Activated CD4-positive, CD25-positive, alpha-beta regulatory T cell (primary cell): ENCODE measurements at places on chromosomes 13 and 19.

DNA sequence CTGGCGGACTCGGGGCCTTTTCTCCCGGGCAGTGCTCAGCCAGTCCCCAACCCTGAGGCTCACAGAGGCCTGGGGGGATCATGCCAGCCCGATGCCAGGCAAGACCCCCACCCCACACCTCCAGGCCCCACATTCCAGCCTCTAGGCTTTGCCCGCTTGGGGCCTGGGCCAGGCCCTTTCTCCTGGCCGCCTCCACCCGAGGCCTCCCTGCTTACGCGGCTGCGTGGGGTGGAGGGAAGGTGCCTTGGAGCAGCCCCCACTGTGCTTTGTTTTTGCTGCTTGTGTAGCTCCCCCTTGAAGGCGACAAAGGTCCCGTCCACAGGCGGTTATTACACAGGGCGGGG is 38.4 kb downstream of the SMIM24 start:
- no peak for DNase-seq

DNA sequence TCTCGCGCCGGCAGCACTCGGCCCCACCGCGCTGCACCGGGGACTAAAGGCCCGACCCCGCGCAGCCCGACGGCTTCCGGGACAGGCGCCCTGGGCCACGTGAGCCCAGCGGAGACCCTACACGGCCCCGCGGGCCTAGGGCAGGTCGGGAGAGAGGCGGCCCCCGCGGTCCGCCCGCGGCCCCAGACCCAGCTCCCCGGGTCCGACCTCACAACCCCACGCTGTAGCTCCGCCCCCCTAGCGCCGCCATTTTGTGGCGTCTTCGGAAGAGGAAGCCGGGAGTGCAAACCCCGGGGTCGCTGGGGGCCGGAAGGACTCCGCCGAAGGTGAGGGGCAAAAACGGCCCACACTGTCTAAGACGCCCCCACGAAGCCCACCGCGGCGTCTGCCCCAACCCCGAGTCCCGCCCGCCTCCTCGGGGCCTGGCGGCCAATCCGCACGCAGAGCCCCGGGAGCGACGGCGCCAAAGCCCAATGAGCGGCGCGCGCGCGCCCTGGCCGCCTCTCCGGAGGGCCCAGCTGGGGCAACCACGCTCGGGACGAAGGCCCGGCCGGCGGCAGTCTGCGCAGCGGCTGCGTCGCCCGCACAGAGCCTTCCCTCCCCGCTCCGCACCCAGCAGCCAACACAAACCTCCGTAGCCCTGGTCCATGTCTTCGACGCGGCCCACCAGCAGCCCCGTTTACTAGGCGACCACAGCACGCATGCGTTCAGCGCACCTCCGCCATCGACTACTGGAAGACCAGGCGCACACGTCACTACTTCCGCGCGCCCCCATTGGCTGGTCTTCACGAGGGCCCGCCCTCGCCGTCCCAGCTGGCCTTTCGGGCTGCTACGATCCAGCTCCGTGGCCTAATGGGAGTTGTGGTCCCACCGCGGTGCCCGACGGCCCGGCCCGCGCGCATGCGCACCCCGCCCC is at the start of gene AKAP8:
Gene AKAP8 (minus strand): TSS at position 705 of the 916 bp plus-strand sequence. CDS start 56 bp downstream, at position 649.
- peak; percentile 96 for DNase-seq

- DNase-seq = no peak
Observed at GRCh38 chr19:38015216-38015615, 108.2 kb downstream of the SIPA1L3 start.

GRCh38 chr13:52001120-52001731 is 10.0 kb downstream of the ATP7B start:
- DNase-seq = no peak

DNA sequence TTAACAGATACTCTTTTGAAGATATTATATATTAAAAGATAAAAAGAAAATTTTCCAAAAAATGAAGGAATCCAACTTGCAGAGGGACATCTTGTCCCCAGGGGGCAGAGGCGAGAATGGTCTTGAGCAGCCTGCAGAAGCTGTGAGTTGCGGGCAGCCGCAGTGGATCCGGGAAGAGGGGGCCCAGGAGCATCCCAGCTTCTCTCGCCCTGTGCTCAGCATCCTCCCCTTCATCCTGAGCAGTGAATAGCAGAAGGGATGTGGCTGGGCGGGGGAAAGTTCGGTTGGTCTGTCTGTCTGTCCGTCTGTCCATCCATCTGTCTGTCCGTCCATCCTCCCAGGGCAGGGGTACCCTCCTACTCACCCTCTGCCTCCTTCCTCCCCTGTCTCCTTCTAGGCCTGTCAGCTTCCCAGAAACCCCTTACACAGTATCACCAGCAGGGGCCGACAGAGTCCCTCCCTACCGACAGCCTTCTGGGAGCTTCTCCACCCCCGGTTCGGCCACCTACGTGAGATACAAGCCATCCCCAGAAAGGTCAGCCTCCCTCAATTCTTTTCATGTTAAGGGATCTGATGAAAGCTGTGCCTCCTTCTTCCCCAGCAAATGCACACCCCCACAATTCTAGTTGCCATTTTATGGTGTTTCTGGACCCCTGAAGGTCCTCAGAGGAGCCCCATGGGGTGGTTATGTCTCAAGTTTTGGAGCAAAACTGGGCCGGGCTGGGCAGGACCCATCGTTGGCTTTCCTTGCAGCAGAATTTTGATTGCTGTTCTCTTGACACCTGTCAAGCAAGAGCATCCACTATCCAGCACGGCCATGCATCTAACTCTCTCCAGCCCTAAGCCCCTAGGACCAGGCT is 81.6 kb downstream of the DPF1 start:
- no peak for DNase-seq

DNA sequence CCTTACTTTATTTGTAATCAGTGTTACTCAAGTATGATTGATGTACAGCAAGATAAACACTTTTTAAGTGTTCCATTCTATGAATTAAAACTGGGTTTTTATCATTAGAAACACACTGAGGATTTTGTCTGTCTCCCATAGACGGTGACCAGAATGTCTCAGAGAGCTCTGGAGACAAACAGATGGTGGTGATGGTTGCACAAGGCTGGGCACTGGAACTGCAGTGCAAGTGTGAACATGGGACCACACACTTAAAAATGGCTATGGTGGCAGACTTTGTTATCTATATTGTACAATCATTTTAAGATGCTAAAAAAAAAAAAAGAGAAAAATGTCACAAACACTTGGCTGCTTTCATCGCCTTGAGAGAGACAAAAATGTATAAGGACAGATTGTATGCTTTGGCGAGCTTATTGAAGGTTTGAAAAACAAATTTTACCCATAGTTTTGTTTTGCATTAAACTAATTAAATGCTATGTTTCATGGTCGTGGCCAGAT is 273.0 kb downstream of the SHISA2 start:
- DNase-seq = no peak

- DNase-seq = no peak
Observed at GRCh38 chr13:80082396-80083080, 258.4 kb downstream of the SPRY2 start.

GRCh38 chr13:43631106-43631505 is 155.7 kb downstream of the ENOX1 start:
- no peak for DNase-seq

DNA sequence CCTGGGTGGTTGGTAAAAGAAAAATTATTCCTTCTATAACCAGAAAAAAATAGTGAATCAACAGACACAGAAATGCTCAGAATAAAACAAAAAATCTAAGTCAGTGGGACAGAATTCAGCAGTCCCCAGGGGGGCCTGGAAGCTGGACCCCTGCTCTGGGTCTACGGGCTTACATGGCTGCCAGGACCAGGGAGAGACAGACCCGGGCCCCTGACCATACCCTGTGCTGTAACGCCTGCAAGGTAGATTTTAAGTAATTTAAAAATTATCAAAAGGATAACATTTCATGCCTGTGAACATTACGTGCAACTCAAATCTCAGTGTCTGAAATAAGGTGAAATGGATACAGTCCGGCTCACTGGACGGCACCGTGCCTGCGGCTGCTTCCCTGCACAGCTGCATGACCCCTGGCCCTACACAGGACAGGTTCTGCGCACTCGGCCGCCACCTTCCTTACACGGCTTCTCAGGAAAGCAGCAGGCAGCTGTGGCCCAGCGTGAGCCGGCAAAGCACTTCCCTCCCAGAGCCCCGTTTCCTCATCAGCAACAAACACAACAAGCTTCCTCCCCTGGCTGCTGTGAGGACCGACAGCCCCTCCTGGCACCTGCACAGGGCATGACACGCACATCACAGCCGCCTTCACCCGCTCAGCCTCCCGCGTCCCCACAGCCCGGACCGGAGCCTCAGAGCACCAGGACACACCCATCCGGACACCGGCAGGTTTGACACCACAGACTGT is 22.2 kb downstream of the RASA3 start:
- peak; percentile 37 for DNase-seq

GRCh38 chr13:30753030-30753616 is 17.8 kb downstream of the ALOX5AP start:
- no peak for DNase-seq

- no peak for DNase-seq
Observed at GRCh38 chr13:100423375-100423774, 165.2 kb downstream of the GGACT start.

- no peak for DNase-seq
Observed at GRCh38 chr19:16577531-16577985, 5.3 kb upstream of the SLC35E1 start.

- DNase-seq = no peak
Observed at GRCh38 chr19:50548191-50549058, 19.8 kb downstream of the LRRC4B start.

GRCh38 chr13:114035583-114036531 is 62.0 kb upstream of the C13orf46 start:
- no peak for DNase-seq

- DNase-seq = no peak
Observed at GRCh38 chr13:99193152-99193551, 7.5 kb upstream of the UBAC2 start.

DNA sequence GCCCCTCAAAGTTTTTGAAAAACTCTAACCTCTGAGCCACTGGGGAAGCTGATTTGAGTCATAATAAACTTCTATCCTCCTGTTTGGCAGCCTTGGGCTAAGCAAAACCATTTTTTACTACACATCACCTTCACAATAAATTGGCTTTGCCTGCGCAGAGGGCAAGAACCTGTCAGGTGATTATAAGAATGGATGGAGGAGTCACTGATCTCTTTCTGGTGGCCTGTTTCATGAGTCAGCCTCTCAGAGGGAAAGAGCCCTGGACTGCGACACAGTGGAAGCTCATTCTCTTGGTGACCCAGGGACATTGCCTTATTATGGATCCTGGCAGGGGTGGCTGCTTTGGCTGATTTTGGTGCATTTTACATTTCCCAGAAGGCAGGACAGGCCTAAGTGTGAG is 17.5 kb upstream of the PSG9 start:
- no peak for DNase-seq

DNA sequence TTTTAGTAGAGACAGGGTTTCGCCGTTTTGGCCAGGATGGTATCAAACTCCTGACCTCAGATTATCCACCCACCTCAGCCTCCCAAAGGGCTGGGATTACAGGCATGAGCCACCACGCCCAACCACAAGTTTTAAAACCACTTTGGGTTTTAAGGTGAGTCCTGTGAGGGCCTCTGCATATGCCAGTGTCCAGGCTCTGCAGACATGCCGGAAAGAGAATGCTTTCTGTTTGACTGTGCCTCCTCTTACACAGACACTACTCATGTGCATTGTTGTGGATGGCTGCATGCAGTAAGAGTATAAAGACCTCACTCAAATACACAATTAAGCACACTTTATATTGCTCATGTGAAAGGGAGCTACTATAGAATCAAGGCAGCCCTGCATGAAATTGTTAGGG is 20.8 kb upstream of the SLC25A30 start:
- no peak for DNase-seq

- DNase-seq = no peak
Observed at GRCh38 chr13:27006519-27007161, 165.0 kb downstream of the USP12 start.

- no peak for DNase-seq
Observed at GRCh38 chr13:18936104-18936503, 245.5 kb downstream of the TUBA3C start.

GRCh38 chr13:99864627-99864990 is 107.0 kb downstream of the ZIC5 start:
- DNase-seq = no peak

DNA sequence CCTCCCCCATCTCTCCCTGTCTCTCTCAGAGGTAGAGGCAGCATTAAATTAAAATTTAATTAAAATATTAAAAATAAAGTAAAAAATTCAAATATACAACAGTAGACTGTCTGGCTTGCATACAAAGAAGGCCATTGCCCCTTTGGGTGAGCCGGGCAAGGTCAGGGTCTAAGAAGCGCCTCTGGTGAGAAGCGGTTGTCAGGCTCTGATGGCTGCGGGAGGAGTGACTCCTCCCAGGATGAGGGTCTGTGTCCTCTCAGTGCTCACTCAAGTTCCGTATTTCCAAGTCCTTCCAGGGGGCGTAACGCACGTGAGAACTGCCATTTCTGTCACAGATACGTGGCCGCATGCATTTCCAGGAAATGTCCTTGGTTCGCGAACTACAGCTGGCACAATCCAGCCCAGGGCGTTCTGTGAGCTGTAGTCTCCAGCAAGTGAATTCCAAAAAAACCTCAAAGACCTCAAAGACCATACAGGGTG is 737 bp upstream of the ZNF181 start:
- DNase-seq = no peak

GRCh38 chr13:32659736-32660135 is 73.5 kb downstream of the PDS5B start:
- DNase-seq = no peak

GRCh38 chr13:110713642-110713952 is at the start of gene ING1:
Gene ING1 (plus strand): TSS chr13:110713700. CDS start chr13:110714150, 450 bp downstream.
- no peak for DNase-seq

DNA sequence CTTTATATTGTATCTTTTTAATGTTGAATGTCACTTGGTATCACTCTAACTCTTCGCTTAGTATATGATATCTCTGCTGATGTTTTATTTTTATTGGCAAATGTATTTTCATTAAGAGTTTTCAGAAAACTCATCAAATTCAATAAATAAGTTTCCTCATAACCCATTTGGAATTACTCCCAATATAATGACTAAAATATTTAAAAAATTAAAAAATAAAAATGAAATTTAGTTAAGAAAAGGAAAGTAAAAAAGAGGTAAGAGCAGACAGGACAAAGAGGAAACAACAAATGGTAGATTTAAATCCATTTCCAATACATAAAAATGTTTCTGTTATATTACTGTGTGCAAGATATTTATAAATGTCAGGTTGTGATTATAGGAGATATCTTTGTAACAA is 548.9 kb upstream of the SPRY2 start:
- no peak for DNase-seq

DNA sequence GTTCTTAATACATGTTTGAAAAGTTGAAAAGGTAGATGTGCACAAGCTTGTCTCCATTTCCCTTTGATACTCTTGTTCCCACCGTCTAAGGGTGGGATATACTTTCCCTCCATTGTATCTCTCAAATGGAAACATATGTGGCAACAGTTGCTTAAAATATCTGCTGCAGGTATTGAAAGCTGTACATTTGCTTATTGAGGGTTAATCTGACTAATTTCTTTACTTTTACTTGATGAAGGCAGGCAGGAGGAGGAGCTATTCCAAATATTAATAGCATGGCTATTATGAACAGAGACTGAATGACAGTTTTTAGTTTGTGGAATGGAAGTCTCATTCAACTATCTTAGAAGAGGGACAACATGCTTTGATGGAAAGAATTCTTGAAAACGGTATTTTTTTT is 103.8 kb downstream of the SLC10A2 start:
- DNase-seq = no peak

DNA sequence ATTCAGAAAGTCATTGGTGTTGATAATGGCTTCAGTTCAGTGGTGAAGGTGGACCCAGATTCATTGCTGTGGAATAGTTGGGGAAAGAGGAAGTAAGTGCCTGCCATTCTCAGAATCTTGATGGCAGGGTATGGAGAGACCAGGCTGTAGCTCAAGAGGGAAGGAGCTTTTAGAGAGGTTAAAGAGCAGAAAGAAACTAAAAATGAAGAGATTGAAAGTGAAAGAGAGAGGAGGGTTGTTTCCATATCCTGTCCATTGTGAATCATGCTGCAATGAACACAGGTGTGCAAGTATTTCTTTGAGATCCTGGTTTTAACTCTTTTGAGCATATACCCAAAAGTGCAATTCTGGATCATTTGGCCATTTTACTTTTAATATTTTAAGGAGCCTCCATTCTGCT is 12.5 kb downstream of the GJB6 start:
- DNase-seq = no peak
